GM12878 (cell line): ENCODE measurements at places on chromosomes 2 and 18. TPM values are rescaled to one million over a fixed set of nuclear protein-coding genes. Genes with fewer than 3 reads are reported as not detected.

GRCh38 chr2:224136396-224136795, 97.3 kb upstream of the SERPINE2 start:
- H3K27me3 ChIP-seq = no peaks in the 10 kb centered on the region
- H3K36me3 ChIP-seq = no peaks in the 10 kb centered on the region
- H3K4me3 ChIP-seq = no peak overlapping the region
- H3K4me1 ChIP-seq = no peaks in the 10 kb centered on the region
- no peak for DNase-seq

DNA sequence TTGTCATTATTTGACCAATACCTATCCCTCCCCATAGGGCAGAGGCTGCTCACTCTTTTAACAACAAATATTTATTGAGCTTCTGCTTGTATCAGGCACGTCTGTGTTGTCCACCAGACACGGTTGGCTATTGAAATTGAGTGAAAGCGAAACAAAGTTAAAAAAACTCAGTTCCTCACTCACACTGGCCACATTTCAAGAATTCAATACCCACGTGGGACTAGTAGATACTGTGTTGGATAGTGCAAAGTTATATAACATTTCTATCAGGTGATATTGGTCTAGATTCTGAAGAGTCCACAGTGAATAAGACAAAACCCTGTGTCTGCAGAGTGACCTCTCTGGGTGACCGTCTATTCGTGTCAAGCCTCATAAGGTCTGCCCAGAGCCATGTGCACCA, 43.9 kb upstream of the GALR1 start:
- H3K4me1 ChIP-seq = peaks cover 4% of the 10 kb centered on the region
- H3K4me3 ChIP-seq = no peak overlapping the region
- DNase-seq = no peak
- H3K27ac ChIP-seq = no peak overlapping the region
- H3K36me3 ChIP-seq = no peaks in the 10 kb centered on the region
- H3K27me3 ChIP-seq = no peaks in the 10 kb centered on the region

DNA sequence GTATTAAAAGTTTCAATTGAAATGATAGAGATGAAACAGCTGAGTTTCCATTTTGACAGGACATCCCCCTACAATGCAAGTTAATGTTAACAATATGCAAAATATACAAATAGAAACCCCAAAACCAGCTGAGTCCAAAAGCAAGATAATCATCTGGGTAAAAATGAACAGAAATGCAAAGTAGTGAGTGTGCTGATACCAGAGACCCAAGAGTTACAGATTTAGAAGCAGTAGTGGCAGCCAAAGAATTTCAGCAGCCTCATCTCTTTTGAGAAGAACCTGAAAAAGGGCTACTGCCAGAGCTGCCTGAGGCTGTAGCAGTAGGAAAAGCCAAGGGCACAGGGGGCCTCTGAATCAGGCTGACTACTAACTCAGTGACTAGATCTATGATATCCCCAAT, 82.6 kb downstream of the THADA start:
- H3K4me3 ChIP-seq = no peak overlapping the region
- H3K4me1 ChIP-seq = peaks cover 11% of the 10 kb centered on the region
- peak; percentile 15 for DNase-seq
- peaks cover 9% of the 10 kb centered on the region for H3K36me3 ChIP-seq
- H3K27me3 ChIP-seq = no peaks in the 10 kb centered on the region

DNA sequence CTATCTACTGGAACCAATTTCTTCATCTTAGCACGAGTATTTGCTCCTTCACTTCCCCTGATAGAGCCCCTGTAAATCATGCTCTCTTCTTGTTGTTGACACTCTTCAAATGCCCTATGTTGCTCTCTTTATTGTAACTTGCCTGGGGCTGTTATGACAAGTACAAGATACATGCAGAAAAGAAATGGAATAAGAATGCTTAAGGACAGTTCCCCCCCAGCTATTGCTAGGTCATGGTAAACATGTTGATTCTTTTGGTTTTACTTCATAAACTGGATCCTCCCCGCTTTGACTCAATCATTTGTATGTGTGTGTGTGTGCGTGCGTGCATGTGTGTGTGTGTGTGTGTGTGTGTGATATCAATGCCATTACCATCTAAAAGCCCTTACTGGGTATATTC, 368.5 kb upstream of the CNTNAP5 start:
- no peak overlapping the region for H3K27ac ChIP-seq
- no peak overlapping the region for H3K4me3 ChIP-seq
- no peaks in the 10 kb centered on the region for H3K4me1 ChIP-seq
- DNase-seq = no peak
- no peaks in the 10 kb centered on the region for H3K27me3 ChIP-seq

- DNase-seq = no peak
- no peaks in the 10 kb centered on the region for H3K4me1 ChIP-seq
- no peak overlapping the region for H3K27ac ChIP-seq
- H3K4me3 ChIP-seq = no peak overlapping the region
Measured at GRCh38 chr2:39994151-39994550, 215.1 kb upstream of the THUMPD2 start.

DNA sequence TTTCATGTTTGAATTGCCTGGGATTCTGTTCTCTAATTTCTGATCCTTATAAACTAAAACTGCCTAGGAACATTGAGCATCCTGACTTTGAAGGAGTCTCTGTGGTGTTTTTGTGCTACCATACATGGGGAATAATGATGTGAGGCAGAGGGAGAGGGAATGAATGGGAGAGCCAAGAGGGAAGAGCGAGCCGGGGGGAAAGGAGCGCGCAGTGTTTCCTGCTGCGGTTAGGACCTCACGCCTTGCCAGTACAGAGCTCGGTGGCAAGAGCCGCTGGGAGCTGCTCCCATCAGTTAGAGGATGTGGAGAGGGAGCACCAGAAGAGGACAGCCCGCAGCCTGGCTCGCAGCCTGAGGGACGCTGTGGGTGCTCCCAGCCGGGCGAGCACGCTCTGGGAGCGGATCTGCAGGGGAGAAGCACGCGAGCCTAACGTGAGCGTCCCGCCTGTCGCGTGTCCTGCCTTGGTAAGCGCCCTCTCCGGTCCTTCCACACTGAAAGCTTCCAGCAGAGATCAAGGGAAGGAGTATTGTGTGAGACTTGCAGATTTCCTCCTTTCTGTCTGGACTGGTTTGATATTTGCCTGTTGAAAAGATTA, 114.7 kb downstream of the FAM210A start:
- H3K27ac ChIP-seq = peak overlapping the region; percentile 84
- H3K36me3 ChIP-seq = no peaks in the 10 kb centered on the region
- H3K27me3 ChIP-seq = no peaks in the 10 kb centered on the region
- peak overlapping the region; percentile 73 for H3K4me3 ChIP-seq

DNA sequence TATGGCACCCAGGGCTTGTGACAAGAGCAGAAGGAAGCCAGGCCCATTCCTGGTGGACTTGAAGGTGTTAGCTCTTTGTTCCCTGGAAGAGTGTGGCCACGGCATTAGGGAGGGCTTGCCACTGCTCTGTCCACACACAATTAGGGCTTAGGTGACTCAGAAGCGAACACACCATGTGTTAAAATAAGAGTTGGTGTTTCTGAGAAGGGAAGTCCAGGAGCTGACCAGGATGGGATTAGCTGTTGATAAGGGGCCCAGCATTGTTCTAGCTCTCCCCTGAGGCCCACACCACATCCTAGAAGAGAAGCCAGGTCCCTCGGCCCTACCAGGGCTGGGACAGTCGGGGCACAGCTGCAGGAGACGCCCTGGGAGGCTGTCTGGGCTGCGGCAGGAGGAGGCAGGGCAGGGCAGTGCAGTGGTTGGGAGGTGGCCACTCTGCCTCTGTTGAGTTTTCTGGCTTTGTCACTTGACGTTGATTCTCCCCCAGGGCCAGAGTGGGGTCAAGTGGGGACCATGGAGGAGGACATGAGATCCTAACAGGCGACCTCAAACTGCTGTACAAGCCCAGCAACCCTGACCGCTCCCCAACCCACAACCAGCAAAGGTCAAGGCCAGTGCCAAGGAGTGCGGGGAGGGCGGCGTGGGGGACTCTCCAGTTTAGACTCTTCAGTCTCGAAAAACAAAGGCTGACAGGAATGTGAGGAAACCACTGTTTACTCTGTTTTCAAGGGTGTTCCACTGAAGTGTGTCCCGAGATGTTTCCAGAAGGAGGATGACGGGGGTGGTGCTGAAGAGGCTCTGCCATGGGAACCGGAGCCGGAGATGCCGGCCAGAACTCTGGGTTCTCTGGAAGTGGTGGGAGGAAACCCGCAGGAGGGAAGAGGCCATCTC, 16.8 kb downstream of the GNLY start:
- H3K36me3 ChIP-seq = no peaks in the 10 kb centered on the region
- H3K27ac ChIP-seq = no peak overlapping the region
- H3K4me1 ChIP-seq = peaks cover 7% of the 10 kb centered on the region
- H3K4me3 ChIP-seq = no peak overlapping the region

DNA sequence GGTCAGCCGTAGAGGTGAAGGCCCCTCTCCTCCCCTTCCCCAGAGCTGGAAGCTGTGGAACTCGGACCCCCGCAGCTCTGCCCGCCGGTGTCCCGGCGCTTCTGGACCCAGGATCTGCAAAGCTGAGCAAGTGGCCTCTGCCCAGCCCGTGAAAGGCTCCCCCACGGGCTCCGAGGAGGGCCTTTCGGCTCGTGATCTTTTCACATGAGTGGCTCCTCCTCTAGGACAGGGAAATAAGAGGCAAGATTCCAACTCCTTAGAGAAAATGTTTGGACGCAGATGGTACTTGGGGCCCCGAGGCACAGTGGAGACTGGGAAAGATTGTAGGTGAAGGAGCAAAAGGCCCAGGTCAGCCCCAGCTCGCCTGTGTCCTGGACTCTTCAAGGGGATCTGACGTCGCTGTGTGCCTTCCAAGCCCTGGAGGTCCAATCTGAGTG, 48.2 kb upstream of the SP3 start:
- H3K4me3 ChIP-seq = 0 out of 2 replicates have a peak overlapping the region, but pooled peaks have one; percentile 13
- no peaks in the 10 kb centered on the region for H3K27me3 ChIP-seq
- H3K27ac ChIP-seq = no peak overlapping the region
- no peak for DNase-seq

- no peaks in the 10 kb centered on the region for H3K4me1 ChIP-seq
- peaks cover 25% of the 10 kb centered on the region for H3K36me3 ChIP-seq
- no peaks in the 10 kb centered on the region for H3K27me3 ChIP-seq
Measured at GRCh38 chr2:38739524-38739923, 11.6 kb downstream of the SRSF7 start.

GRCh38 chr18:3044931-3045698, 32.2 kb upstream of the LPIN2 start:
- H3K4me1 ChIP-seq = peaks cover 8% of the 10 kb centered on the region
- H3K27ac ChIP-seq = no peak overlapping the region
- no peaks in the 10 kb centered on the region for H3K27me3 ChIP-seq
- DNase-seq = no peak
- H3K36me3 ChIP-seq = no peaks in the 10 kb centered on the region
- H3K4me3 ChIP-seq = no peak overlapping the region

- H3K27ac ChIP-seq = no peak overlapping the region
- H3K27me3 ChIP-seq = no peaks in the 10 kb centered on the region
- no peaks in the 10 kb centered on the region for H3K36me3 ChIP-seq
- H3K4me3 ChIP-seq = no peak overlapping the region
Measured at GRCh38 chr18:68822926-68823325, 25.0 kb downstream of the CCDC102B start.

Gene RND3
- 1.2 and 2.1 TPM in 2 replicates for total RNA-seq

Gene IL1RN
- total RNA-seq = not detected in 2 replicates

Gene ERBB4
- 0.03 TPM in 1 of 2 replicates, not detected in the other for total RNA-seq

Gene CFC1
- not detected in 2 replicates for total RNA-seq

Gene LOXHD1
- total RNA-seq = not detected in 2 replicates

Gene ANKRD36C
- 24.1 and 26.2 TPM in 2 replicates for total RNA-seq

Gene COL3A1
- 0.67 and 0.74 TPM in 2 replicates for total RNA-seq

Gene NPAS2
- total RNA-seq = 0.08 and 0.13 TPM in 2 replicates
